ENCODE measurements at places on chromosomes 5 and 9. TPM values are rescaled to one million over a fixed set of nuclear protein-coding genes. Genes with fewer than 3 reads are reported as not detected.
A peak's percentile ranks its signal among the peaks of the same experiment; 100 is the strongest.

ASPN gene
- total RNA-seq = not detected

DNA sequence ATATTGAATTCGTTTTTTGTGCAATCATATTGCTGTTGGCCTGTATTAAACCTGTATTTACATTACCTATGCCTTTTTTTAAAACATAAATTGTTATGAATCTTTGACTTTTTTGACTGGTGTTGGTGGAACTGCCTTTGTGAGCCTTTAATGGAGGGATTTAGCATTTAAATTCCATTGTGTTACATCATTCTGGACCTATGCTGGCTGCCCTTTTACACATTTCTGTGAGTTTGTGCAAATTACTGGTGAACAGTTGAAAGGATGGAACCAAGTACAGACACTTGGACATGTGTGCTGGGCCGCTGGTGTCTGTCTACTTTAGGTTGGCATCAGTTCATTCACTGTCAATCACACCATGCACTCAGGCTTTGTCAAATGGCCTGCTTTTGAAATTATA, 3.4 kb downstream of the SNX18 start:
- peaks cover 5% of the 10 kb centered on the region for H3K36me3 ChIP-seq
- H3K27ac ChIP-seq = no peak overlapping the region
- H3K4me3 ChIP-seq = peak overlapping the region; percentile 87
- DNase-seq = no peak

DNA sequence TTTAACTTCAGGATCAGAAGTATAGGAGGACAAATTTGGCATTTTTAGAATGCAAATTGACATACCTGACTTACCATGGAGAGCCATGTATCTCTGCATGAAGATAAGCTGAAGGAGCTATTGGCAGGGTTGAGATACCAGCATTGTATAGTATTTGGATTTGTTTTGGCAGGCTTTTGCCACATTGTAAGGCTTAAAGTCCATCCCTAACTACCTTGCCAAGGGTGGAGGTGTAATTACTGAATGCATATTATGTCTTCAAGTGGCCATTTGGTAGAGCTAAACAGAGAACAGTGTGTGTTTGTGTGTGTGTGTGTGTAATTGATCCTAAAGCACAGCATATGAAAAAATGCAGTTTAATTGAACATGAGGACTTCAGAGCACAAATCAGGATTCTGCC, 324.7 kb downstream of the FAM170A start:
- no peaks in the 10 kb centered on the region for H3K36me3 ChIP-seq
- no peaks in the 10 kb centered on the region for H3K4me1 ChIP-seq
- no peak overlapping the region for H3K4me3 ChIP-seq
- DNase-seq = no peak

LTC4S gene
- 2.4 TPM for total RNA-seq

GRCh38 chr9:133844398-133844784, 106.2 kb upstream of the SARDH start:
- no peak for DNase-seq
- peaks cover 22% of the 10 kb centered on the region for H3K4me1 ChIP-seq
- H3K4me3 ChIP-seq = no peak overlapping the region

DNA sequence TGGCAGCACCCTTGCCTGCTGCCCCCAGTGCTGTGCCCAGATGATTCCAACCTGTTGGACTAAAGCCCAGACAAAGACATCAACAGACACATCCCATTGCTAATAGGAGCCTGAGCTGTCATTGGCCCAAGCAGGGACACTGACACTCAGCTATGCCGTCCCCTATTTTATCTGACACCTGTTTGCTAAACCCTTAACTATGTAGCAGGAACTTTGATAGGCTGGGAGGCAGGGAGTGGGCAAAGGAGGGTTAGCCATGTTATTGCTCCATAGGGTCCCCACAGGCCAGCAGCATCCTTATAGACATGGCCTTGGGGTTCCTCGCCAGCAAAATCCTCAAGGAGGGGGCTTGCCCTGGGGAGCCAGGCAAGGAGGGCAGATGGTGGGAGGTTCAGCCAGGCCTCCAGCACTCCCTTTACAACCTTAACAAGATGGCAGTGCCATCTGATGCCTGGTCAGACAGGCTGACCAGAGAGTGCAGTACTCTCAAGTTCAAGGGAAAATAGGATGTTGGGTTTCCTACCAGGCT, 50.4 kb upstream of the CDKN2AIPNL start:
- H3K27me3 ChIP-seq = peaks cover 4% of the 10 kb centered on the region
- H3K4me3 ChIP-seq = no peak overlapping the region
- no peaks in the 10 kb centered on the region for H3K36me3 ChIP-seq
- no peak for DNase-seq
- H3K27ac ChIP-seq = no peak overlapping the region

OBP2B gene
- total RNA-seq = not detected

DNA sequence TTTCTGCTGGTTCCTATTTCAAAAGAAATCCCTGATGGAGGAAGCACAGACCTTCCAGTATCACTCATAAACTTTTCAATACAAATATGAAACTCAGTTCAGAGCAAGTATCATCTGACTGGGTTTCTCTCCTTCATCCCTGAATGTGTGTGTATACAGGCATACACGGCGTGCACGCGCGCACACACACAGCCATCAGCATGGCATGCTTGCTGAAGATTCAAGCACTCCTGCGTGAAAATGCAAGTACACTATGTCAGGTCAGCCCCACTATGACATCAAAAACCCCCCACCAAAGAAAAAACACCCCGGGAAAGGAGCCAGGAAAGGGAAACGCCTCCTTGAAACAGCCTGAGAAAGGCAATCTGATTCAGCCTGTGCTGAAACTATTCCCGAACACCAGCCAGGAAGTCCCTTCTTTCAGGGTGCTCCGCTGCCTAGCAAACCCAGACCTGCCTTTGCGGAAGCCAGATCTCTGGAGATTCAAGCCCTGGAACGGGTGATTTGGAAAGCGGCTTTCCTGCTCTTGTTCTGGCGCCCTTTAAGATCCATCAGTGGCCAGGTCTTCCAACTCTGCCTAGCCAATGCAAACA, 831 bp downstream of the KLHL3 start:
- H3K4me1 ChIP-seq = no peaks in the 10 kb centered on the region
- H3K4me3 ChIP-seq = no peak overlapping the region
- no peak overlapping the region for H3K27ac ChIP-seq
- H3K27me3 ChIP-seq = no peaks in the 10 kb centered on the region
- peak; percentile 16 for DNase-seq
- H3K36me3 ChIP-seq = peaks cover 2% of the 10 kb centered on the region

DNA sequence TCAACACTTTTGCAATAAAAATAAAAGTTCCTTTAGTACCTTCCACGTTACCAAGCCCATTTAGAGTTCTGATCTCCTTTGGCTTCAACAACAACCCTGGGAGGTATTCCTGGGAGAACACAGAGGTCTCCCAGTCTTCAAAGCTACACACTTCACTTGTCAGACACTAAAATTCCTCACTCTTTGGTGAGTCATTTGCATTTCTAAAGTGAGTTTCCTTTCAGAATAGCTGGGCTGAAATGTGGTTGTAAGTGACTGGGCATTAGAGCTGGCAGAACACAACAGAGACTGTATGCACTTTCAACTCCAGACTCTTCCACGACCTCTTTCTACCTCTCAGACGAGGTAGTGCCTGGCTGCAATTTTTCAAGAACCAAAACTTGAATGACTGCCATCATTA, 11.5 kb upstream of the F2RL1 start:
- peaks cover 24% of the 10 kb centered on the region for H3K4me1 ChIP-seq
- DNase-seq = no peak
- peaks cover 8% of the 10 kb centered on the region for H3K36me3 ChIP-seq
- H3K4me3 ChIP-seq = peak overlapping the region; percentile 50

DNA sequence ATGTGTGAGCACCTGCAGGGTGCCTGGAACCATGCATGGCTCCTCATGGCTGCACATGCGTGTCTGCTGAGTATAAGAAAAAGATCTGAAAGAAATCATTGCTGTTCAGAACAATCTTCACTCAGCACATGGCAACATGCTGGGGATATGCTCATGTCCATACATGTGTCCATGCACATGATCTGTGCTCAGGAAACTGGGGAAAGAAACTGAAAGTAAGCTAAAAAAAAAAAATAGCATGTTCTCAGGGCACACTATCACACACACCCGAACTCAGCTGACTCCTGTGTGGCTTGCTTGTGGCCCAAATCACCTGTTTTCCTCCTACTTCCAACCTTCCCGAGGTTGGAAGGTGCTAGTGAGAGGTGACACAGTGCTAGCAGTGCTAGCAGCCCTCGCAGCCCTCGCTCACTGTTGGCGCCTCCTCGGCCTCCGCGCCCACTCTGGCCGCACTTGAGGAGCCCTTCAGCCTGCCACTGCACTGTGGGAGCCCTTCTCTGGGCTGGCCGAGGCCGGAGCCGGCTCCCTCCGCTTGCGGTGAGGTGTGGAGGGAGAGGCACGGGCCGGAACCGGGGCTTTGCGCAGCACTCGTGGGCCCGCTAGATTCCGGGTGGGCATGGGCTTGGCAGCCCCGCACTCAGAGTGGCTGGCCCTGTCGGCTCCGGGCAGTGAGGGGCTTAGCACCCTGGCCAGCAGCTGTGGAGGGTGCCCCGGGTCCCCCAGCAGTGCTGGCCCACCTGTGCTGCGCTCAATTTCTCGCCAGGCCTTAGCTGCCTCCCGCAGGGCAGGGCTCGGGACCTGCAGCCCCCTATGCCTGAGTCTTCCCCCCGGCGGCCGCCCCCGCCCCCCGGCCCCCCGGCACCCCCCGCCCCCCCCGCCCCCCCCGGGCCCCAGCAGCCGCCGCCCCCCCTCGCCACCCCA, 76.0 kb downstream of the GADD45G start:
- no peak overlapping the region for H3K4me3 ChIP-seq
- H3K4me1 ChIP-seq = peaks cover 52% of the 10 kb centered on the region
- no peaks in the 10 kb centered on the region for H3K36me3 ChIP-seq
- no peak for DNase-seq

- DNase-seq = no peak
- H3K27ac ChIP-seq = no peak overlapping the region
- no peaks in the 10 kb centered on the region for H3K27me3 ChIP-seq
These were observed 27.9 kb upstream of the CEMIP2 start for GRCh38 chr9:71796100-71796767.

- DNase-seq = no peak
- peaks cover 2% of the 10 kb centered on the region for H3K36me3 ChIP-seq
- H3K27me3 ChIP-seq = no peaks in the 10 kb centered on the region
- no peak overlapping the region for H3K4me3 ChIP-seq
- no peak overlapping the region for H3K27ac ChIP-seq
- H3K4me1 ChIP-seq = peaks cover 6% of the 10 kb centered on the region
These were observed 834.2 kb upstream of the DMAC1 start for GRCh38 chr9:8633784-8634183.

NKD2 gene
- total RNA-seq = 20.6 TPM

NSMF gene
- total RNA-seq = 64.4 TPM

ZDHHC11 gene
- 14.5 TPM for total RNA-seq

DNA sequence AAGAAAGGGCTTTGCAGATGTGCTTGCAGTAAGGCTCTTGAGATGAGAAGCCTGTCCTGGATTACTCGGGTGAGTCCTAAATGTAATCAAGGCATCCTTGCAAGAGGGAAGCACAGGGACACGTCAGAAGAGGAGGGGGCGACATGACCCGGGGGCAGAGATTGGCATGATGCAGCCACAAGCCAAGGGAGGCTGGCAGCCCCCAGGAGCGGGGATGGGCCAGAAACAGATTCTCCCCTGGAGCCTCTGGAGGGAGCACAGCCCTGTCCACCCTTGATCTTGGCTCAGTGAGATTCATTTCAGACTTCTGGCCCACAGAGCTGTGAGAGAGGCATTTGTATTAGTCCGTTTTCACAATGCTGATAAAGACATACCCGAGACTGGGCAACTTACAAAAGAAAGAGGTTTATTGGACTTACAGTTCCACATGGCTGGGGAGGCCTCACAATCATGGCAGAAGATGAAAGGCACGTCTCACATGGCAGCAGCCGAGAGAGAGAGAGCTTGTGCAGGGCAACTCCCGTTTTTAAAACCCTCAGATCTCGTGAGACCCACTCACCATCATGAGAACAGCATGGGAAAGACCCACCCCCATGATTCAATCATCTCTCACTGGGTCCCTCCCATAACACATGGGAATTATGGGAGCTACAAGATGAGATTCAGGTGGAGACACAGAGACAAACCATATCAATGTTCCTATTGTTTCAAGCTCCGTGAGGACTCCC, 76.1 kb downstream of the ADAMTS2 start:
- no peaks in the 10 kb centered on the region for H3K36me3 ChIP-seq
- H3K4me3 ChIP-seq = no peak overlapping the region
- no peak for DNase-seq
- peaks cover 20% of the 10 kb centered on the region for H3K4me1 ChIP-seq

CARTPT gene
- total RNA-seq = not detected
